Stimulated activated naive CD4-positive, alpha-beta T cell (primary cell): ENCODE measurements at places on chromosomes 5 and 9.

DNA sequence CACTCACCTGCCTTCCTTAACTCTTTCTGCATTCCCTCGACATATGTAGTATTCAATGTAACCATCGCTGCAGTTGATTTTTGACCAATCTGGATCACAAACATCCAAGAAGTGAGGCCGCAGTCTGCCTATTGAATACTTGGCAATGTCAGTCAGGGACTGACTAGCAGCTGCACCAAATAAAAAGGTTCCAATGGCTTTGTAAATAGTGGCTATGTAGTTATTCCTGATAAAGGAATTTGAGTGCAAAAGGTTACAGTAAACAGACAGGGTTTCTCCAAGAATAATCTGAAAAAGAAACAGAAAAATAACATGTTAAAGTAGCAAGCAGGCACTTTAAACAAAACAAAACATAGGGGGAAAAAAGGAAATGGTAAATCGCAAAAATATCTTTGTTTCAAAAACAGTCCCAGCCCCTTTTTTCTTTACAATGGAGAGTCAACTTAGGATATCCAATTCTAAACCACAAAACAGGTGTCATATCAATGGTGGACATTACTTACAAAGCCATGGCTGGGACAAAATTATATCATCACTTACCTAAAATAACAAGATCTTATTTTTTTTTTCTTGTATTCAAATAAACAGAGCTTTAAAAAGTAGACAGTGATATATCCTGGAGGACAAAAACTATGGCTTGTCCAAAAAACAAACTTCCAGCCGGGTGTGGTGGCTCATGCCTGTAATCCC lies 66.8 kb downstream of the PLPP1 start:
- DNase-seq = no peak

- no peak for DNase-seq
These were observed 12.5 kb upstream of the CTSL start for GRCh38 chr9:87713278-87713987.

- DNase-seq = no peak
These were observed 207.6 kb downstream of the FSTL4 start for GRCh38 chr5:133404724-133405123.

GRCh38 chr5:173969167-173970049 lies 19.6 kb upstream of the C5orf47 start:
- DNase-seq = no peak

GRCh38 chr9:15192856-15193255 lies 114.2 kb downstream of the TTC39B start:
- DNase-seq = no peak

- no peak for DNase-seq
These were observed 214.4 kb downstream of the DAB2IP start for GRCh38 chr9:121865884-121866283.

DNA sequence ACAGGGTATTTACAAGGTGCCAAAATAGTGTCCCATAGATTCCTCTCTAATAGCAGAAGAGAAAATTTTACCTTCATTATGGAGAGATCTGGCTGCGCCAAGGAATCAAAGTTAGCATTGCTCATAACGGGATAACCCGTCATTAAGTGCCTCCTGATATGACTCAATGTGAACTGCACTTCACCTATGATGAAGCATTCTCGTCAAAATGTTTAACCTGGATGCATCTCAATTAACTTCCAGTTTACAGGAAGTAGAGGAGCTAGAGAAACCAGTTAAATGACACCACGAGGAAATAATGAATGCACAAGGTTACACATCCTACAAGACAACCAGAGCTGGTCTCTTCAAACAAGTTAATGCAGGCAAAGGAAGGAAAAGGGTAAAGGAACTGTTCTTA lies 17.2 kb downstream of the FBXW11 start:
- DNase-seq = no peak

- no peak for DNase-seq
These were observed 2.0 kb downstream of the CYFIP2 start for GRCh38 chr5:157267761-157268480.

DNA sequence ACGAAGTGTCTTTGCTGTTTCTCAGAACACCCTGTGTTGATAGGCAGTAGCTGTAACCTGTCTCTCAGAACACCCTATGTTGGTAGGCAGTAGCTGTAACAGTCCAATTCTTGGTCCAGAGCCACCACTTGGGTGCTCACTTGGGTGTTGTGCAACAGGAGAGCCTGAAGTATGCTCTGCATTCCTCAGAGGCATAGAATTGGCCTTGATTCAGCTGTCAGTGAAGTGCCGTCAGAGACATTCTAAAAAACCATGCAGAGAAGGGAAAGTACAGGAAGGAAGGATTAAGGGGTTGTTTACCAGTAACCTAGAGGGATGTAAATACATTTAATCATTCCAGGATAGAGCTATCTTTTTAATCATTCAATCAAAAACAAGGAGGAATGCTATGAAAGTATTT lies 231.2 kb downstream of the ARRDC3 start:
- DNase-seq = no peak
